ENCODE measurements at places on chromosomes 1 and 21. TPM values are rescaled to one million over a fixed set of nuclear protein-coding genes. Genes with fewer than 3 reads are reported as not detected.

The LCE4A gene
- not detected for total RNA-seq

The SEC16B gene
- total RNA-seq = 0.42 TPM

GRCh38 chr1:87030740-87031690, 116.6 kb downstream of the HS2ST1 start:
- H3K27me3 ChIP-seq = no peaks in the 10 kb centered on the region
- no peaks in the 10 kb centered on the region for H3K4me1 ChIP-seq
- H3K36me3 ChIP-seq = peaks cover 5% of the 10 kb centered on the region
- no peak overlapping the region for H3K4me3 ChIP-seq
- no peak for DNase-seq
- no peak overlapping the region for H3K27ac ChIP-seq

- no peaks in the 10 kb centered on the region for H3K36me3 ChIP-seq
- DNase-seq = no peak
- H3K27ac ChIP-seq = no peak overlapping the region
- peak overlapping the region; percentile 76 for H3K4me3 ChIP-seq
Measured at GRCh38 chr1:46467183-46467504, 22.5 kb upstream of the DMBX1 start.

GRCh38 chr1:235098547-235098946, 30.1 kb downstream of the TOMM20 start:
- peaks cover 17% of the 10 kb centered on the region for H3K27me3 ChIP-seq
- peaks cover 6% of the 10 kb centered on the region for H3K36me3 ChIP-seq
- H3K4me1 ChIP-seq = peaks cover 24% of the 10 kb centered on the region
- no peak overlapping the region for H3K4me3 ChIP-seq

DNA sequence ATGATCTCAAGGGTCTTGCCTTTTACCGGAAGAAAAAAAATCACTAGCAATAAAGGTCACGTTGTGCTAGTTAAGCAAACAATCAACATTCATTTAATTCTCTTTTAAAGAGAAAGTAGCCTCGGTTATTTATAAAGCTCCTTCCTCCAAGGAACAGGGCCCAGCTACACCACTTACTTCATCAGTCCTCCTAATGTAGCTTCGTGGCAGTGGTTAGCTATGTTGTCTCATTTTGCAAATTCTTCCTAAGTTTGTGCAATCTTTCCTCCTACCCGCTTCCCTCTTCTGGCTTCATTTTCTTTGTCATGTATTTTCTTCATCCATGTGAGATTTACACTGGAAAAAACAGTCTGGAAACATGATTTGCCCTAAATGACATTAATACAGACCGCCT, 554.2 kb downstream of the NUF2 start:
- DNase-seq = no peak
- no peaks in the 10 kb centered on the region for H3K27me3 ChIP-seq
- H3K27ac ChIP-seq = no peak overlapping the region
- H3K4me1 ChIP-seq = no peaks in the 10 kb centered on the region

The OR2L13 gene
- not detected for total RNA-seq

The VSIG8 gene
- not detected for total RNA-seq

DNA sequence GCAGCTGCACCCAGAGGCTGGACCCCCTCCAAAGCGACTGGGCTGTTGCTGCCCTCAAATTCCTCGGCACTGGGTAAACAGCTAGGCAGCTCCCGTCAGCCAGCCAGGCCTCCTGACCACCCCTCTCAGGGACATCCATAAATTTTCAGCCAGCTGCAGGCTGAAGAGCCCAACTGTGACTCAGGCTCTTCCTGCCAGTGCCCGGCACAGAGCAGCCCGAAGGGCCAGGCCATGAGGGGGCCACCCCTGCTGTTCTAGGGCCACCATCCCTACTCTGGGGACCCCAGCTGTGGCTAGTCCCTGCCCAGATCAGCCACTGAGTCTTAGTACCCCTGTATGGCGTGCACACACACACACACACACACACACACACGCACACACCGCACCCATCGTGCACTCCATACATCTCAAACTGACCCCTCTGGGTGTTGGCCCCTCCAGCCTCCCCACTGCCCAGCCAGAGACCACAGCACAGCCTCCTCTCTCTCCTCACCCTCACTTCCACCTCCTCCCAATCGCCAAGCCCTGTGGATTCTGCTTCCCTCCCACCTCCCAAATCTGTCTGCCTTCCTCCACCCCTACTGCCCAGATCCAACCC, 6.2 kb upstream of the LAPTM5 start:
- no peak overlapping the region for H3K4me3 ChIP-seq
- no peaks in the 10 kb centered on the region for H3K36me3 ChIP-seq
- no peak for DNase-seq
- no peaks in the 10 kb centered on the region for H3K27me3 ChIP-seq
- peaks cover 45% of the 10 kb centered on the region for H3K4me1 ChIP-seq

GRCh38 chr1:109632671-109633346, 13.2 kb downstream of the AMPD2 start:
- H3K4me1 ChIP-seq = peaks cover 11% of the 10 kb centered on the region
- no peak for DNase-seq
- no peaks in the 10 kb centered on the region for H3K27me3 ChIP-seq
- H3K36me3 ChIP-seq = peaks cover 12% of the 10 kb centered on the region

GRCh38 chr1:200922406-200922805, 27.7 kb downstream of the INAVA start:
- no peak for DNase-seq
- H3K36me3 ChIP-seq = no peaks in the 10 kb centered on the region
- no peak overlapping the region for H3K27ac ChIP-seq
- peaks cover 2% of the 10 kb centered on the region for H3K4me1 ChIP-seq
- H3K4me3 ChIP-seq = no peak overlapping the region
- H3K27me3 ChIP-seq = peaks cover 48% of the 10 kb centered on the region

The WNT4 gene
- total RNA-seq = not detected

- no peak for DNase-seq
- H3K4me1 ChIP-seq = no peaks in the 10 kb centered on the region
- no peak overlapping the region for H3K4me3 ChIP-seq
- peaks cover 4% of the 10 kb centered on the region for H3K27me3 ChIP-seq
Measured at GRCh38 chr1:111833334-111833733, 77.6 kb downstream of the DDX20 start.

DNA sequence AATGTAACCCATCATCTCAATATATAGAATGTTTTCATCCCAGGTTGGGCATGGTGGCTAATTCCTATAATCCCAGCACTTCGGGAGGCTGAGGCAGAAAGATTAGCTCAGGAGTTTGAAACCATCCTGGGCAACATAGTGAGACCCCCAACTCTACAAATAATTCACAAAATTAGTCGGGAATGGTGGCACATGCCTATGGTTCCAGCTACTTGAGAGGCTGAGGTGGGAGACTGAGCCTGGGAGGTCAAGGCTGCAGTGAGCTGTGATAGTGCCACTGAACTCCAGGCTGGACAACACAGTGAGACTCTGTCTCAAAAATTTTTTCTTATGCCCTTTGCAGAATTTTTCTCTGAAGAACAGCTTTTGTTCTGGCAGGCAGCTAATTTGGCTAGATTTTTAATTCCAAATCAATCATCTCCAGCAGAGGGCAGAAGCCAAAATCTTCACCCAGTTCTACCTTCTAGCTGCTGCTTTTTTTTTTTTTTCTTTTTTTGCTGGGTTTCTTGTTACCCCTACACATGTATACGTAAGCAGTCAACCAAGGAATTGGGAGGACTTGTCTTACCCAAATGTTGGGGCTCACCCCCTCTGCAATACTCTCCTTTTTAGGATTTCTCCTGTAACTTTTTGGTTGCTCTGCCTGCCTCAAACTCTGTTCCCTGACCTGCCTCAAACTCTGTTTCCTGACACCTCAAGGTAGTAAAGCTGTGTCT, 2.7 kb upstream of the RAD54L start:
- no peak overlapping the region for H3K4me3 ChIP-seq
- H3K27ac ChIP-seq = no peak overlapping the region
- DNase-seq = no peak
- H3K36me3 ChIP-seq = peaks cover 11% of the 10 kb centered on the region
- H3K27me3 ChIP-seq = no peaks in the 10 kb centered on the region

DNA sequence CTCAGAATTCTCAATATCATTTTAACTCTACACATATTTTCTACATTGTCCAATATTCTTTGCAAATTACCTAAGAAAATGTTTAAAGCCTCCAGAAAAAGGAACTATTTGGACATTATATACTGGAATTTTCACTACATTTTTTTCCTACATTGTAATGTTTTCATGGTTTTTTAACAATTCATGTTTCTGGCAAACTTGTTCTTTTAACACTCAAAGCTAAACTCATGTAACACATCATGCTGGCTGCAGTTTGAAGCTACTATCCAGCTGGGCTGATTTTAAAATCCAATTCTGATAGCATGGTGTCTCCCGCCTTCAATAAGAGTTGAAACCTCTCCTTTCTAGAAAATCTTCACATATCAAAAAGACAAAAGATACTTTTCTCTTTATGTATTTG, 52.0 kb downstream of the TGFBR3 start:
- peaks cover 4% of the 10 kb centered on the region for H3K4me1 ChIP-seq
- H3K27me3 ChIP-seq = peaks cover 7% of the 10 kb centered on the region
- H3K27ac ChIP-seq = no peak overlapping the region
- H3K4me3 ChIP-seq = no peak overlapping the region

The CTSS gene
- total RNA-seq = 104 TPM

The CFHR5 gene
- not detected for total RNA-seq

DNA sequence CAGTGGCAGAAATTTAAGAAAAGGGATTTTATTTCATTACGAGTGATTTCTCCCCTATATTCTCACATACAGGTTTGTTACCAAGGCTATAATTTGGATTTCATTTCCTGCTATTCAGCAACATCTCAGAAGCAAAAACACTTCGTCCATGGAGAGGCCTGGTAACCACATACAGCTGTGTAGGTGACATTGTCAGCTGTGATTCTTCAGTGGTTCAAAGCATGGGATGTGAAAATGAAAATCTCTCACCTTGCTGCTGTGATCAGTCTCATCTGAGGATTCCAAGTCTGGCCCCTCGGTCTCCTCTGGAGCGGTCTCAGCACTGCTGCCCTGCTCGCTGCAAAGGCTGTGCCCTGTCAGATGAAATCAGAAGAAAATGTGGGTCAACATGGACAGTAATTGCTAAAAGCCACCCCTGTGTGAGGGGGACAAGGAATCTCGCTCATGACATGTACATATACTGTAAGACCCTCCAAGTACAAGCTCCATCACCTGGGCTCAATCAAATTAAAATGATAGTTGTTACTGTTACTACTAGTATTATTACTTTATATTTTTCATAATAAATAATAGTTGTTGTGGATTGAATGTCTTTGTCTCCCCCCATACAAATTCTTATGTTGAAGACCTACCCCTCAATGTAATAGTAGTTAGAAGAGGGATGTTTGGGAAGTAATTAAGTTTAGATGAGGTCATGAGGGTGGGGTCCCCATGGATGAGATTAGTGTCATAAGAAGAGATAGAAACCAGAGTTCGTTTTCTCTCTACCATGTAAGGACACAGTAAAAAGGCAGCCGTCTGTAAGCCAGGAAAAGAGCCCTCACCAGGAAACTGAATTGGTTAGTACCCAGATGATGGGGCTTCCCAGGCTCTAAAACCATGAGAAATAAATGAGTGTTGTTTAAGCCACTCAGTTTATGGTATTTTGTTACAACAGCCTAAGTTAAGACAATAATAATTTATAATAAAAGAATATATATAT, 126.7 kb upstream of the KRTAP19-8 start:
- peaks cover 6% of the 10 kb centered on the region for H3K36me3 ChIP-seq
- H3K4me1 ChIP-seq = peaks cover 10% of the 10 kb centered on the region
- H3K27me3 ChIP-seq = no peaks in the 10 kb centered on the region
- H3K4me3 ChIP-seq = no peak overlapping the region

The FBXO42 gene
- 22.3 TPM for total RNA-seq

DNA sequence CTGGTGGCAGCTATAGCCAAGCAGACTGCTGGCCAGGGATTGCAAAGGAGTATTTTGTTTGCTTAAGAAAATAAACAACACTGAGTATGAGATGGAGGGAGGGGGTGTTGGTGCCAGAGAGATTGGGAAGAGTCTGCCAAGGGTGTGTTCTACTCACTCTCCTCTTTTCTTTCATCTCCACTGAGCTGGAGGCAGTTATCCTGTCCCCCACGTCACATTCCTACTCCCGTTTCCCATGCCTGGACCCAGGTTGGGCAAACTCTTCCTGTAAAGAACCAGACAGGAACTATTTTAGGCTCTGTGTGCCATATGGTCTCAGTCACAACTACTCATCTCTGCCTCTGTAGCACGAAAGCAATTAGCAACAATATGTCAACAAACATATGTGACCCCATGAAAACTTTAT, 1.4 kb upstream of the IL24 start:
- DNase-seq = no peak
- H3K27me3 ChIP-seq = no peaks in the 10 kb centered on the region
- H3K4me1 ChIP-seq = peaks cover 5% of the 10 kb centered on the region
- H3K4me3 ChIP-seq = no peak overlapping the region

- peak; percentile 62 for DNase-seq
- no peak overlapping the region for H3K4me3 ChIP-seq
- no peaks in the 10 kb centered on the region for H3K36me3 ChIP-seq
- no peak overlapping the region for H3K27ac ChIP-seq
- H3K27me3 ChIP-seq = peaks cover 5% of the 10 kb centered on the region
- H3K4me1 ChIP-seq = peaks cover 3% of the 10 kb centered on the region
Measured at GRCh38 chr1:44036409-44037139, 5.3 kb upstream of the SLC6A9 start.

DNA sequence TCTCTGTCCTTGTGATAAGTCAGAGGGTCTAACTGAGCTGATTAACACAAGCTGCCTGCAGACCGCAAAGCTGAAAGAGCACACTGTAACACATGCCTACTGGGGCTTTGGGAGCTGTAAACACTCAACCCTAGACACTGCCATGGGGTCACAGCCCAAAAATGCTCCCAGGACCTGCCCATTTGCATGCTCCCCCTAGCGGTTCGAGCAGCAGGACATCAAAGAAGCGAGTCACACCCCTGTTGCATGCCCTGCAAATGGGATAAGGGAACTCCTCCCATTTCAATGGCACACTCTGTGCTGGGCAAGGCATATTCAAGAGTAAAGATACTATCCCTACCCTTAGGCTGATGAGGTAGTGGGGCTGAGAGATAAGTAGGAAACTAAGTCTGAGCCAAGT, 22.8 kb downstream of the LCE3E start:
- no peak overlapping the region for H3K4me3 ChIP-seq
- H3K36me3 ChIP-seq = no peaks in the 10 kb centered on the region
- peaks cover 3% of the 10 kb centered on the region for H3K27me3 ChIP-seq
- H3K27ac ChIP-seq = no peak overlapping the region

The APOBEC4 gene
- total RNA-seq = not detected

DNA sequence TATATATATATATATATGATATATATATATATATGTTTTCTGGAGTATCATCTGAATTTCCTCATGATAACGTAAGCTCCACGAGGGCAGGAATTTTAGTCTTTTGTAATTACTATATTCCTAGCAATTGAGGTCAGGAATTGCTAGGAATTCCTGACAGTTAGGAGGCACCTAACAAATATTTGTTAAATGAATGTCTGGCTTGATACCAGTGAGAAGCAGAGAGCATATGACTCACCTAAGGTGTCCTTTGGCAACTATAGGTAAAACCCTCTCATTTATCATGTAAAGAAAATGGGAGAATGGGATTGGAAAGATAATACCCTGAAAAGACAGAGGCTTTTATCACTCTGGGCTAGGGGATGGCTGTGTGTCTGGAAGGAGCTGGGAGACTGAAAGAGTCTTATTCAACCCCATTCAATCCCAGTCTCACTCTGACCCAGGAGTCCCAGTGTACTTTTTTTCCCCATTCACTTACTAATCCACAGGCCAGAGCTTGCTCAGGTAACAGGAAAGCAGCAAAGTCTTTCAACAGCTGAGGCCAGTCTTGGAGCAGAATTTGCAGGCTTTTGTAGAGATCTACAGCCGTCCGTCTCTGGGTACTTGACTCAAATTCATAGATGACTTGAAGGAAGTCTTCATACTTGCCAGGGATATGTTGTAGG, 71.2 kb downstream of the DAP3 start:
- peaks cover 26% of the 10 kb centered on the region for H3K36me3 ChIP-seq
- H3K4me3 ChIP-seq = no peak overlapping the region
- H3K27me3 ChIP-seq = no peaks in the 10 kb centered on the region
- DNase-seq = no peak
- H3K27ac ChIP-seq = no peak overlapping the region

All from activated naive CD8-positive, alpha-beta T cell treated with anti-CD3 and anti-CD28 coated beads, Interleukin-2, amount 10 ng/mL, durations not matched to agents 7 days and 5 days (primary cell).